ENCODE measurements at places on chromosomes 6 and 20.

DNA sequence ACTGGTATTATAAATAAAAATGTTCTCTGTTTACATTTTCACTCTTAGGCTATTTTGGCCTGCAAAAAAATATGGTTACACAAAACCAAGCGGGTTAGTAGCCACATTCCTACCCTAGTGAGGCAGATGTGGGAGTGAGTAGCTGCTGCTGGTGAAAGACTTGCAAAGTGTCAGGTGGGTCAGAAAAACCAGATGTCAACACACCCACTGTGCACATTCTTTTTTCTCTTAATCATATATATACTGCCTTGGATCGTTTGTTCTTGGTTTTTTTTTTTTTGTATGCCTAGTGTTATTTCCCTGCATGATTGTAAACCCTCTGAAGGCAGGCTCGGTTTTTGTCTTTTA, 68.0 kb upstream of the TFB1M start:
- no peak for DNase-seq

- DNase-seq: no peak
These were observed 1.4 kb downstream of the GMPR start for GRCh38 chr6:16239798-16240123.

DNA sequence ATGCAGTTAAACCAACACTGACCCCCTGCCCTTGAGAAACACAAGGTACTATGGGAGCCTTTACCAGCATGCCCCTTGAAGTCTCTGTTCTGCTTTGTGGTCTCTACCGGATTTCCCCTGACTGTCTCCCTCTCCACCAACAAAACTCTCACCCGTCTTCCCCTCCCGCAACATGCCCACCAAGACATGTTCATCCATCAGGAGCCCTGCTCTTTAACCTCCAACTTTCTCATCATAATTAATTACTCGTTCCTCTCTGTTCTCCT, 1.1 kb downstream of the ZNF165 start:
- no peak for DNase-seq

- DNase-seq: no peak
These were observed 166.0 kb downstream of the DLL1 start for GRCh38 chr6:170124836-170125235.

GRCh38 chr20:48784273-48784641, 43.5 kb downstream of the PREX1 start:
- DNase-seq: no peak

DNA sequence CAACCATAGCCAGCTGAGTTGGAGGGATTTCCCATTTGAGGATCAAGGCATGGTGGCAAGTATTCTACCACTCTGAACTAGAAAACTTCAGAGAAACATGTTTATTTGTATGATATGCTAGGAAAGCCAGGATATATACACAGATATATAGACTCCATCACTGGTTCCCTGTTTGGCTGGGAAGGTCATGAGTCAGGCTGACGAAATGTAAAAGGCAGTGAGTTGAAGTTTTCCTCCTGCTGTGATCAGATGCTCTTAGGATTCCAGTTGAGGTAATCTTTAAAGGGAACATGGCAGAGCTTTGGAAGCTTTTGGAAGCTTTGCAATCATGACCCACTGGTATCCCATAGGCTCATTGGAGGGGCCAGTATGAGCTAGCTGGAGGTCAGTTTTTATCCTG, 1369.1 kb downstream of the EPHA7 start:
- no peak for DNase-seq

DNA sequence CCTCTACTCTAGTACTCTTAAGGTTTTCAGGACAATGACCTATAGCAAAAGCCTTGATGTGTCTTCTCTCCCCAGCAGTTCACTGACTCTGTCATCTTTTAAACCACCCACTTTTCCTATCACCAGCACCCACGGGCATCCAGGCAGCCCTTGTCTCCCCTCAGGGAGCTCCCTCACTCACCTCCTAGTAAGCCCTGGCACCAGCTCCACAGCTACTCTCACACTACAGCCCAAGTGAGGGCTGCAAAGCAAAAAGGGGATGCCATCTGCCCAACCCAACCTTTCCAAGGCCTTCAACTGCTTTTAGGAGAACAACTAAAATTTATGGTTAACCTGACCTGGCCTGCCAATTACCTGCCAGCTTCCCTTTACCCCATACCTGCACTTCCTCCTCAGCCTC, 26.0 kb downstream of the GCLC start:
- DNase-seq: no peak

DNA sequence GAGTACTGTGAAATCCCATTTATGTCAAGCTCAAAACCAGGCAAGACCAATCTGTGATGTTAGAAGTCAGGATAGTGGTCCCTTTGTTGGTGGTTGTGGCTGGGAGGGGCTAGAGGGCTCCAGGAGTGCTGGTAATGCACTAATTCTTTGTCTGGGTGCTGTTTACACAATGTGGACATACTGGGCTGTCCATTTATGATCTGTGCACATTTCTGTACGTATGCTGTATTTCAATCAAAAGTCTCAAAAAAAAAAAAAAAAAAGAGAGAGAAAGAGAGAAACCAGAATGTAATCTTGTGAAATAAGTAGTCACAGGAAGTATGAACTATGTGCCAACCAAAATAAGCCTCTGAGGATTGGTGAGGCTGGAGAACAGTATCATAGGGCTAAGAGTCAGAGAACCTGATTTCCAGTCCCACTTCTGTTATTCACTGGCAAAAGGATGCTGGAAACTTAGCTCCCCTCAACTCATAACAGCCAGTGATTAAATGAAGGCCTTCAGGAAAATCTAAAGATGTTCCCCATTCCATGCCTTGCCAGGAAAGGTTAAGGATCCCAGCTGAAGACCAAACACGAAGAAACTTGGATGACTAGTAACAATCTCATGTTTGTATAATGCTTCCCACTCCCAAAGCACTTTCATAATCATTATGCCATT, 19.6 kb upstream of the TRAM2 start:
- no peak for DNase-seq

- no peak for DNase-seq
These were observed 213.5 kb upstream of the PLN start for GRCh38 chr6:118334634-118335033.

- DNase-seq: no peak
These were observed 164.1 kb upstream of the SALL4 start for GRCh38 chr20:51966296-51966971.

- no peak for DNase-seq
These were observed 473.1 kb downstream of the KIF16B start for GRCh38 chr20:16100111-16100510.
